ENCODE measurements at places on chromosomes 7 and 10. TPM values are rescaled to one million over a fixed set of nuclear protein-coding genes. Genes with fewer than 3 reads are reported as not detected.

GRCh38 chr7:116384936-116385635 is 114.5 kb upstream of the CAV2 start:
- H3K27me3 ChIP-seq = no peaks in the 10 kb centered on the region
- no peaks in the 10 kb centered on the region for H3K4me1 ChIP-seq
- H3K36me3 ChIP-seq = no peaks in the 10 kb centered on the region

DNA sequence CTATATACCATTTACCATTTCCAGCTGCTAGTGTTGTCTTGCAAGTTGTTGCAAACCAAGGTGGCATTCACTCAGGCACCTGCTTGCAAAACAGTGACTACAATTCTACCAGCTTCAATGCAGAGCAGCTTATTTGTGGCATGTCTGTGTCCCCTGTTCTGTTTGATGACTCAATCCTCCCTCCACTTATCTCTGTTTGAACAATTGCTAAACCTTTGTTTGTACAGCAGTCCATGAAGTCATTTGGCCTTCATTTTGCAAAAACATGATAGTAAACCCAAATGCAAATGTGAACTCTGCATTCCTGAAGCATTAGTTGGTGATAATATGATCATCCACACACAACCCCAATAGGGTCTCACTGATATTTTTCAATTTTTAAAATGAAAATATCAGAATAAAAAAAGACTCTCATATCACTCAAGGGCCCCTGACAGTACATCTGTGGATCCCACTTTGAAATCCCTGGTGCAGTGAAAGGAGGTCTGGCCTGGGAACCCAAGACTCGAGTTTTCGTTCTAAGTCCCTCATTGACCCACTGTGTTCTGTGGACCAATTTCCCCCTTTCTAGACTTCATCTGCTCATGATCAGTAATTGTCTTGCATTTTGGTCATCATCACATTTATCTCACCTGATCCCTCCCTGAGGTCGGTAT is 425.4 kb downstream of the RPS24 start:
- H3K27me3 ChIP-seq = no peaks in the 10 kb centered on the region
- no peaks in the 10 kb centered on the region for H3K36me3 ChIP-seq
- no peak overlapping the region for H3K27ac ChIP-seq
- H3K4me1 ChIP-seq = no peaks in the 10 kb centered on the region

- H3K4me3 ChIP-seq = no peak overlapping the region
- DNase-seq = no peak
- H3K27me3 ChIP-seq = no peaks in the 10 kb centered on the region
- H3K4me1 ChIP-seq = no peaks in the 10 kb centered on the region
Measured at GRCh38 chr10:52752801-52753445, 19.7 kb downstream of the MBL2 start.

- no peaks in the 10 kb centered on the region for H3K36me3 ChIP-seq
- no peak for DNase-seq
- no peak overlapping the region for H3K4me3 ChIP-seq
Measured at GRCh38 chr7:84506151-84506550, 311.6 kb upstream of the SEMA3A start.

- no peaks in the 10 kb centered on the region for H3K36me3 ChIP-seq
- DNase-seq = no peak
- H3K4me1 ChIP-seq = no peaks in the 10 kb centered on the region
- H3K27me3 ChIP-seq = no peaks in the 10 kb centered on the region
Measured at GRCh38 chr7:84665339-84665738, 470.8 kb upstream of the SEMA3A start.

- H3K36me3 ChIP-seq = no peaks in the 10 kb centered on the region
- H3K27me3 ChIP-seq = no peaks in the 10 kb centered on the region
- H3K4me3 ChIP-seq = no peak overlapping the region
- H3K4me1 ChIP-seq = peaks cover 5% of the 10 kb centered on the region
Measured at GRCh38 chr7:7751243-7752092, 33.1 kb upstream of the RPA3 start.

GRCh38 chr7:76198202-76198601 is 3.5 kb upstream of the SRRM3 start:
- H3K27ac ChIP-seq = no peak overlapping the region
- no peaks in the 10 kb centered on the region for H3K27me3 ChIP-seq
- H3K4me3 ChIP-seq = no peak overlapping the region
- no peak for DNase-seq
- H3K4me1 ChIP-seq = no peaks in the 10 kb centered on the region

SLC18A3 gene
- not detected for total RNA-seq

PSMG3 gene
- 29.7 TPM for total RNA-seq

HUS1 gene
- total RNA-seq = 29.5 TPM

Data from kidney (tissue), 22 donors.